ENCODE measurements at places on chromosomes 5 and 9. TPM values are rescaled to one million over a fixed set of nuclear protein-coding genes. Genes with fewer than 3 reads are reported as not detected.

Gene TLX3
- total RNA-seq: not detected

Gene GLE1
- total RNA-seq: 30.6 TPM

Gene SLC36A2
- total RNA-seq: not detected

Gene NFIB
- total RNA-seq: 10.1 TPM

Gene LCN9
- total RNA-seq: not detected

Gene PDE6A
- total RNA-seq: 0.25 TPM

Gene CYLC2
- total RNA-seq: not detected

Gene KIF24
- 3.7 TPM for total RNA-seq

Gene PIP5K1B
- total RNA-seq: not detected

Data from A549 treated with GW870086 at 1 μM for 4 hours (cell line).